ENCODE measurements at places on chromosomes 12 and 14. TPM values are rescaled to one million over a fixed set of nuclear protein-coding genes. Genes with fewer than 3 reads are reported as not detected.

Gene TAS2R7
- total RNA-seq: not detected

Gene AQP5
- 0.09 TPM for total RNA-seq

Gene KRT8
- total RNA-seq: 20.7 TPM

Gene OR4E2
- total RNA-seq: not detected

Gene MRPL42
- 66.7 TPM for total RNA-seq
